Activated CD4-positive, alpha-beta T cell treated with anti-CD3 and anti-CD28 coated beads, Interleukin-2, amount 50 U/mL, for 4 hours (primary cell): ENCODE measurements at places on chromosomes 3 and 15.

DNA sequence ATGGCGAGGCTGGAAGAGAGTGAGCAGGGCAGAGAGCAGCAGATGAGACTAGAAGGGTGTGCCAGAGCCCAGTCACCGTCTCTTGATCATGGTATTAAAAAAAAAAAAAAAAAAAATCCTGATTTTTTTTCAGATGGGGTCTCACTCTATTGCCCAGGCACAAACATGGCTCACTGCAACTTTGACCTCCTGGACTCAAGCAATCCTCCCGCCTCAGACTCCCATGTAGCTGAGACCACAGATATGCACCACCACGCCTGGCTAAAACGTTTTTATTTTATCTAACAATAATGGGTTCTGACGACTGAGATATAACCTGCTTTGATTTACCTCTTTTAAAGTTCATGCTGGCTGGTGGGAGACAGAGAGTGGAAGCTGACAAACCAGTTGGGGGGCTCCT is 4.0 kb downstream of the GNB4 start:
- DNase-seq: no peak

- DNase-seq: no peak
Measured at GRCh38 chr15:31338318-31338878, 11.8 kb downstream of the KLF13 start.

DNA sequence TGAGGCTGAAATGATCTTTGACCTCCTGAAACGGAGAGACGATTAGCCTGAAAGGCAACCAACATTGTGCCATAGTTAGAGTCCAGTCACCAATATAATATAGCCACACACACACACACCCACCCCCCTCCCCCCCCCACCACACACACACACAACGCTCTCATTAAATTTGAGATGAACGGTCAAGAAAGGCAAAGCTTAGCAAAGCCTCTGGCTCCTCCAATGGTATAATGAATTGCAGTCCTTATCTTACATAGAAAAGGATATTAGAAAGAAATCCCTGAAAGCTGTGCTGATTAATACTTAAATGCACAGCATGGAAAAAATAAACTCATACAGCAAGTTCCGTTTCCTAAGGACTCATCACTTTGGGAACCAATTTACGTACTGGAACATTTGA is 876 bp upstream of the ZNF385D start:
- no peak for DNase-seq

- peak; percentile 34 for DNase-seq
Measured at GRCh38 chr3:44058022-44058867, 183.4 kb upstream of the TOPAZ1 start.
